Stromal cell of bone marrow (primary cell): ENCODE measurements at places on chromosomes 2 and 18.

GRCh38 chr2:181528441-181528840 is 71.3 kb downstream of the ITGA4 start:
- DNase-seq: no peak

DNA sequence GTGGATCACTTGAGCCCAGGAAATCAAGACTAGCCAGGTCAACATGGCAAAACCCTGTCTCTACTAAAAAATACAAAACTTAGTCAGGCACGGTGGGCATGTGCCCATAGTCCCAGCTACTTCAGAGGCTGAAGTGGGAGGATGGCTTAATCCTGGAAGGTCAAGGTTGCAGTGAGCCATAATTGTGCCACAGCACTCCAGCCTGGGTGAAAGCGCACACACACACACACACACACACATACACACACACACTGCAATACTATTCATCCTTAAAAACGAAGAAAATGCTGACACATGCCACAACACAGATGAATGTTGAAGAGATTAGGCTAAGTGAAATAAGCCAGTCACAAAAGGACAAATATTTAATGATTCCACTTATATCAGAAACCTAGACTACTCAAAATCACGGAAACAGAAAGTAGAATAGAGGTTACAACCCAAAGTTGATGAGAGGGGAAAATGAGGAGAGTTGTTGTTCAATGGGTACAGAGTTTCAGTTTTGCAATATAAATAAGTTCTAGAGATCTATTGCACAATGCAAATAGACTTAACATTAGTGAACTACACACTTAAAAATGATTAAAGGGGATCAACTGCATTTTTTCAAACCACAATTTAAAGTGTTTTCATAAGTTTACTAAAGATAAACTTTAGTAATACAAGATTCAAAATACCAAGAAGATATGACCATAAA is 114.5 kb downstream of the USP34 start:
- DNase-seq: no peak

DNA sequence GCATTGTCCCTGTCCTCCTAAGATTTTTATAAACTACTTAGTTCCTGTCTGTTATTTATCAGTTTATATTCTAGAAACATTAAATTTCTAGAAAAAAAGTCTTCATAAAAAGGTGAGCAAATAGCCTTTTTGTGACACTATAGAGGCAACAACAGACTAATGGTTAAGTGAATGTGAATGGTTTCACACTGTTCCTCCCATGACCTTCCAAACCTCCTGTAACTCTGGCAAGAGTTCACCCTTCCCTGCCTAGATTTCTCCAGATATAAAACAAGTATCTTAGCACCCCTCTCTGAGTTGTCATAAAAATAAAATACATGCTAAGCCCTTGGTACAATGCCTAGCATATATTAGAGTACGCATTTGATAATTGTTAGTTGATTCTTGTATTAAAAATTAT is 29.2 kb downstream of the COBLL1 start:
- DNase-seq: no peak

GRCh38 chr18:64270608-64271007 is 121.7 kb upstream of the LINC00305 start:
- DNase-seq: no peak

DNA sequence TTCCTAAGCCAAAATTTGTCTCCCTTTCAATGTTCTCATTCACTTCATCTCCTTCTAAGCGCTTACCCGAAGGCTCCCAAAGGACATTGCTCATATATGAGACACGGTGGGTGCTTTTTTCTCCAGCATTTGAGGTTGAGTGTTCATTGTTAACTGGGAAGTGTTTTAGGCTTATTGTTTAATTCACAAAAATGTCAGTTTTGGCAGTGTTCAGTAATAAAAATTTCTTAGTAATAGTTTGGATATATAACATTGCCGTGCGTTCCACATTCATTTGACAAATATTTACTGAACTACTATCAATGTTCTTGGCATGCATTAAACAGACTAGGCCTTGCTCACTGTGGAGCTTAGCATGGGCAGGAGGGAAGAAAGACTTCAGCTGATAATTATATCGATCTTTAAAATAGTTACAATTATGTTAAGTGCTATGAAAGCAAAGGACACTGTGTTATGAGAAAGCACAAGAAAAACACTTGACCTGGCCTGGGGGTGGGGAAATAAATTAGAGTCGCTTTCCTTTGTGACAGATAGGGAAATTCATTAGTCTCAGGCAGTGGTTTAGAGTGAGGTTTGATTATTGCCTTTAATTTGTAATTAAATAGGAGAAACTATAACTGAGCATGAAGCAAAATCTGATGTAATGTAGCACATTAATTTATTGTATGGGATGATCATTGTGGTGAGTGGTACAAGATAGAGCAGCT is 82.2 kb upstream of the DOCK10 start:
- no peak for DNase-seq

- DNase-seq: no peak
Measured at GRCh38 chr2:33317369-33318007, 159.0 kb upstream of the RASGRP3 start.

DNA sequence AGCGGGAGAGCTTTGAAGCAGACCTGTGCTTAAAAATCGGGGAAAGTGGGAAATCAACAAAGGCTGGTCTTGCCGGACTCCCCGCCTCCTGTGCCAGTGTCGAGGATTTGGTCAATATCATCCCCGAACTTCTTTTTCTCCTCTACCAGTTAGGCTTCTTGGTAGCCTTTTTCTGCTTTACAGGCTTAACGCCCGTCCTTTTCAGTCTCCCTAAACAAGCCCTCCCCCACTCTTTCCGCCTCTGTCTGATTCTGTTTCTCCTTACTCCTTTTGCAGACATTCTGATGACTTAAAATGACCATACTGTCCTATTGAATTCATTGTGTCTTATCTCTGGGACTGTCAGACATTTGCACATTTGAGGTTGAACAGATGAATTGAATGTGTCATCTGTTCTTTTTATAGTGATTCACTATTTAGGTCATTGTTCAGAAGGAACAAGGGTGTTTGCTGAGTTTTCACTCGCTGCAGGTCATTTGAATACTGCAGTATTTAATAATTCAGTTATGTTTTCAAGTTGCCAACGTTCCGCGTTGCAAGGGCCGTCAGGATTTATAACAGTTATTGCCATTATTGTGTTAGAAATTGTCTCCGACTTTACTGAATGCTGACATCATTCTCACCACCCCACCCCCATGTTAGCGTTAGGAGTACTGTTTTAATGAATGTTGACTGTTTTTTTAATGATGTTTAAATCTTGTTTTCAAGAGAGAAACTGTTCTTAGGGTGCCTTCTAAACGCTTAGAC is 1.1 kb downstream of the ITGAV start:
- DNase-seq: peak; percentile 19

GRCh38 chr2:68717305-68717661 is 17.3 kb upstream of the ARHGAP25 start:
- DNase-seq: no peak

DNA sequence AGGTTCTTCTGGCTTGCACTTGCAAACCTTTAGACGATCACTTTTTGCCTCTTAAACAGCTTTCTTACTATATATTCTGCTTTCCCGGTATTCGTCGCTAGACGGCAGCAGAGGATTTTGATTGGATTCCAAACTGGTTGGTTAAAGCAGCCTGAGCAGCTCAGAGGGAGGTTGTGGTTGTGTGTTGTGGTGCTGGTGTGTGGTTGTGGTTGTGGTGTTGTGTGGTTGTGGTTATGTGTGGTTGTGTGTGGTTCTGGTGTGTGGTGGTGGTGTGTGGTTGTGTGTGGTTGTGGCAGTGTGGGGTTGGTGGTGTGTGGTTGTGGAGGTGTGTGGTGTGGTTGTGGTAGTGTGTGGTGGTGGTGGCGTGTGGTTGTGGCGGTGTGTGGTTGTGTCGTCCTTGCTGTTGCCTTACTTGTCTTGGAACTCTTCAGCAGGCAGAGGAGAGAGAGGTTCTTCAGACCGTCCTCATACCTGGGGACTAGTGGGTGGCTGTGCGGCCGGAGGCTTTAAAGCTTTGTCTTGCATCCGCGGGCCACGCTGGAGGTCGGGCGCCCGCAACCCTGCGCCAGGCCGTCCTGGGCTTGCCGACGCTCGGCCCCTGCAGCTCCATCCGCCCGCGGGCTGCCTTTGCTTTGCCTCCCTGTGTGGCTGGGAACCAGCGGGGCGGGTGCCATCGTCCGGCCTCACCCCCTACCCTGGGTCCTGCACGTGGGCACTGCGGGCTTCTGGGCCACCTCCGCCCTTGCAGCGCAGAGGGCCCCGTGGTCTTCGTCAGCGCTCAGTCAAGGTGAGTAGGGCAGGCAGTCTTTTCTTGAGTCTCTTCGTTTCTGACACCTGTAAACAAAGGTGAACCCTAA is 190.8 kb downstream of the ARHGAP28 start:
- DNase-seq: peak; percentile 38

GRCh38 chr18:48913201-48913600 is 37.6 kb downstream of the SMAD7 start:
- no peak for DNase-seq

DNA sequence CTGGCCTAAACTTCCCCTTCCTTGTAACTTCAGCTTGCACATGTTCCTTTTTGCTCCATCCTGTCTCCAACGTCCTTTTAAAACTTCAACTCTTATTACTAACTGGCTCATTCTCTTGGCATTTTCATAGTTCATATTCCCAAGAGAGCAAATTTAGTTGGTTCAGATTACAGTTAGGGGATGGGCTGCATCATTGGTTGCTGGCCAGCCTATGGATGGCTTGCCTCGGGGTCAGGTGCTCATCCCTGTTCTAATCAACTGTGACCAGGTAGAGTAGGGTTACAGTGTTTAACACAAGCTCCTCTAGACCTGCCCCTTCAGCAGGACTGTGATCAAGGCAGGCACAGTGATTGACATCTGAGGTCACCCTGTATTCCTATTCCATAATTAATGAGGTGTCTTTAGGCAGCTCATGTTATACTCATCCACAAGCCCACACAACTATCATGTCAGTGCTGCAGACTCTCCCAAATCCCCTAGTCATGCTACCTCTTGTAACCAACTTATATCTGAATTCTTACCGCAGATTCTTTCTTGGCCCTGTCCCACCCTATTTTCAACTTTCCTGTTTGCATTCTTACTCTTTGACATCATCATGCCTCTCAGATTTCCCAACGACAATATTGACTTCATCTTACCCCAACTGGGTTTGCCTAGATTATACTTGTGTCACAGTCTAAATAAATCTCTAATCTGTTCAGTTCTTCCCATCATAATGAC is 293.3 kb downstream of the MTX2 start:
- peak; percentile 32 for DNase-seq

DNA sequence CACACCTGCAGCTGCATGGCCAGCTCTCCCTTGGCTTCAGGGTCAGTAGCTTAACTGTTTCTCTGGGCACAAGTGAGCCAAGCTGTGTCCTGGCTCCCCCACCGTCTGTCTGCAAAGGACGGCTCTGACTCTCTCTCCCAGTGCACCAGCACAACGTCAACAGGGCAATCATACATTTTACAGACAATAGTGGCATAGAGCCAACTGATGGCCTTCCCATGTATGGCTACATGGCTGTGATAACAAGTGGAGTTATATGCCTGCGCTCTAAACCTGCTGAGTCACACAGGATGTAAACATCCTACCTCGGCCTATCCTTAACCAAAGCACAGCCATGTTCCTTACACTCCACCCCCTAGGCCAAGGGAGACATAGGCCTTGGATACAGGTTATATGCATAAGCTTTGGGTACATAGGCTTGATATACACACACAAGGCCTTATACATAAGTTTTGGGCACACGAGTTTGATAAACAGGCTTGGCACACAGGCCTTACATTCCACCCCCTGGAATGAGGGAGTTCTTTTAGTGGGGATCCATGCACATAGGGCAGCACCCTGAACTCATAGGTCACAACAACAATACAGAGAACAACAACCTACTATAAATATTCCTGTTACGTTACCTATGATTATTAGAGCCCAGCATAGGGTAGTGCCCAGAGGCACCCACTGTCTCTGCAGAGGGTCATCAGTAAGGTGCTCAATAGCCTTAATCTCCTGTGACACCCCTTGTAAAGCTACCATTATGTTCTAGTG is 17.7 kb downstream of the PHOSPHO2 start:
- DNase-seq: no peak

GRCh38 chr2:201909348-201909747 is 103.0 kb downstream of the CDK15 start:
- no peak for DNase-seq

- DNase-seq: no peak
Measured at GRCh38 chr2:149894226-149894625, 306.7 kb upstream of the MMADHC start.

GRCh38 chr18:70452501-70452900 is 163.7 kb downstream of the SOCS6 start:
- no peak for DNase-seq

DNA sequence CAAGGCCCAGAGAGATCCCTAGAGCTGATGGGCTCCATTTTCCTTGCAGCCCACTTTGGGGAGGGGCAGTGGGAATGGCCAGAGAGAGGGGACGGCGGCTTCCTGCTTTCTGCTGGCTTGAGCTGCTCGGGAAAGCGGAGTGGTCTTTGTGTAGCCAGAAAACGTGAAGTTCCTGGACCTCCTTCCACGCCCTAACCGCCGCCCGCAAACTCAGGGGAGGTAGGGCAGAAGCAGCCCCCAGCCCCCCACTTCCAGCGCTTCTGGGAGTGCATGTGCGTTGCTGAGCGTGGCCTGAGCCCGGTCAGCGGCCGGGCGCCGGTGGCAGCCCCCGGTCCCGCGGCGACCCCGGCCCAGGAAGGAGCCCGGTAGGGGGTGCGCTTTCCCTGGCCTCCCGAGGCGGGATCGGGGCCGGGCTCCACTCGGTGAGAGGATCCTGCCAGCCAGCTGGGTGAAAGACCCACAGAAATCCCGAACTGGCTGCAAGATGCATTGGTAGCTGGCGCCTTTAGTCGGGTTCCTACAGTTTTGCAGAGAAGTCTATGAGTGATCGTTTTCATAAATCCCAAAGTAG is 25.3 kb upstream of the BOD1L2 start:
- no peak for DNase-seq

DNA sequence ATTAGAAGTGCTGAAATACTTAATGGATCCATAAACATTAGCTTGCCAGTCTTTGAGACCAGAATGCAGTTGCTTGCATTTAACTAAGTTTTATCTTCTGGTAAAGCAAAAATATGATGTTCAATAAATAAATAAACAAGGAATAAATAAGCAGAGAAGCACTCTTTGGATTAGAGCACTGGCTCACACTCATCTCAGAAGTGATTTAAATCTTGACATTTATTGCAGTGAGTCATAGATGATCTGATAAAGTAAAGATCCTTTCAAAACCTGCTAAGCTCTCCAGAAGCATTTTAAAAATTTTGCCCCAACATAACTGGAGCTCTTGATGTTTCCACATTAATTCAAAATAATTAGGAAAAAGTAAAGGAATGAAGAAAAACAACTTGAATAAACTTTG is 66.8 kb downstream of the KYNU start:
- no peak for DNase-seq

DNA sequence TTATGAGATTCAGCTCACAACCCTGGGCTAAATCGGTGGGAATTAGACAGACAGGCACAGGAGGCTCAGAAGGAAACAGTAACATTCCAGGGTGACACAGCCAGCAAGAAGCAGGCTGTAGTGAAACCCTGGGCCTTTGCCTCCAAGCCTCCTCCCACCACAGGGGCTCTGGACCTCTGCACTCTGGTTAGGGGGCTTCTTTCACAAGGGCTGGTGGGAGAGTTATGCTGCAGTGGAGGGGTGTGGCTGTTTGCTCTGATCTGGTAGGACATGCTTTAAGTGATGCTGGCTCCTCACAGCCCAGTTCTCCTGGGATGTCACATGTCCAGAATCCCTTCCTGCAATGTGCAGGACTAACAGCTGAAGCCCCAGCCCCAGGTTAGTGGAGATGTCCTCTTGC is 109.9 kb downstream of the TGFA start:
- DNase-seq: no peak

GRCh38 chr2:134783912-134784311 is 54.5 kb upstream of the ACMSD start:
- DNase-seq: no peak
